ENCODE measurements at places on chromosomes 6 and 20. TPM values are rescaled to one million over a fixed set of nuclear protein-coding genes. Genes with fewer than 3 reads are reported as not detected.

Gene NTSR1
- not detected for total RNA-seq

Gene MOXD1
- 14.8 TPM for total RNA-seq

Gene AIF1
- total RNA-seq, result 28.4 TPM

Gene BNIP5
- 17.4 TPM for total RNA-seq

Gene OSER1
- total RNA-seq, result 32.1 TPM

Gene KCNQ2
- not detected for total RNA-seq

Gene CST3
- 763 TPM for total RNA-seq

Gene KIF3B
- 52.0 TPM for total RNA-seq

Gene PSORS1C1
- 11.1 TPM for total RNA-seq

Gene CBLN4
- total RNA-seq, result not detected

Gene MROH8
- total RNA-seq, result 2.6 TPM

Gene ASIP
- total RNA-seq, result not detected

Gene TMEM170B
- 0.98 TPM for total RNA-seq

Gene GPSM3
- 6.6 TPM for total RNA-seq

DNA sequence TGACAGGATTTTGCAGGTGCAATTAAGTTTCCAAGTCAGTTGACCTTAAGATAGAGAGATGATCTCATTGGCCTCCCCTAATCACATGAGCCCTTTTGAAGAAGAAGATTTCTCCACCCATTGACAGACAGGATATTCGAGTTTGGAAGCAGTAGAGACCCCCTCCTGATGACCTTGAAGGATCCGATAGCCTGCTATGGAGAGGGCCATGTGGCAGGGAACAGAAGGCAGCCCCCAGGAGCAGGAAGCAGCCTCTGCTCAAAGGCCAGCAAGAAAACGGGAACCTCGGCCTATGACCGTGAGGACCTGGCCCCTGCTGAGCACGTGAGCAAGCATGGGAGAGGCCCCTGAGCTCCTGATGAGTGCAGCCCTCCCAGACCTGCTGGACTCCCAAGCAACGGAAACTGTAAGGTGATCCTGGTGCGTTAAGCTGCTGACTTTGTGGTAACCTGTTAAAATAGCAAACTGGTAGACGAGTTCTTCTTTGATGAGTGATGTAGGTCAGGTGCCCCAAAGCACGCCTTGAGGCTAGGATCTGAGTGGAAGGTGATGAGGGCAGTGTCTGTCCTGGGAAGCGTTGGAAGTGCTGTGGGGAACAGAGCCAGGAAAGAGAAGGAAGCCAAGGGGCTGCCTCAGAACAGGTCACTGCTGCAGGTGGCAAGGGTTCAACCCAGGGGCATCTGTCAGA is 18.5 kb upstream of the TUBB2A start:
- no peak for DNase-seq

DNA sequence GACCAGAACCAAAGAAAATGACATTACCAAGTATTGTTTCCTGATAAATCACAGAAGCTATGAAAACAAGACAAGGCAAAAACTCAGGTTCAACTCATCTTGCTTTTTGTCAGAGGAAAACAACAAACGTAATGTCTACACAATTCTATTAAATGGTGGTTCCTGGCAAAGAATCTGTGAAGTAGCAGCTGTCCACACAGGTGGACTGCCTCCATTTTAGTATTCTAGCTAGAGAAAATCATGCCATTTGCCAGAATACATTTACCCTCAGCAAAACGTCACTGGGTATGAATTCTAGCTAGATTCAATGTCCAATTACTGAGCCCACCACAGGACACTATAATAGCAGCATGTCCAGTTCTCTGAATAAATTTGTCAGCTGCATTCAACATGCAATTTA is 125.4 kb downstream of the ADGRB3 start:
- no peak for DNase-seq

- DNase-seq, result no peak
Measured at GRCh38 chr20:22663528-22664025, 79.2 kb upstream of the FOXA2 start.

DNA sequence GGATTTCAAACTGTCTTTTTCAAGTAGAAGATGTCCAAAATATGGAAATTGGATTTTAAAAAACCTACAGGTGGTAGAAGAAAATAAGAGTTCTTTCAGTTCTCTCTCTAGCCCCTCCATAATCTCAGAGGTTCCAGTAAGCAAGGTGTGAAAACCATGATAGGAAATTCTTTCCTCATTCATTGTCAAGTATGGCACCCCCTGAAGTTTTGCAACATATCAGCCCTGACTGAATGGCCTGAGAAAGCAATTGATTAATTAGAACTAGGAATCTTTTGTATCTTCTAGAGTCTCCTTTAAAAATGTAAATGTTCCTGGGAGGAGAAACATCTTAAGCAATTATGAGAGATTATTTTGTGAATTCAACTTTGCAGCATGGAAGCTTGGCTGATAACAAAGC is 198.7 kb upstream of the STXBP5 start:
- no peak for DNase-seq

DNA sequence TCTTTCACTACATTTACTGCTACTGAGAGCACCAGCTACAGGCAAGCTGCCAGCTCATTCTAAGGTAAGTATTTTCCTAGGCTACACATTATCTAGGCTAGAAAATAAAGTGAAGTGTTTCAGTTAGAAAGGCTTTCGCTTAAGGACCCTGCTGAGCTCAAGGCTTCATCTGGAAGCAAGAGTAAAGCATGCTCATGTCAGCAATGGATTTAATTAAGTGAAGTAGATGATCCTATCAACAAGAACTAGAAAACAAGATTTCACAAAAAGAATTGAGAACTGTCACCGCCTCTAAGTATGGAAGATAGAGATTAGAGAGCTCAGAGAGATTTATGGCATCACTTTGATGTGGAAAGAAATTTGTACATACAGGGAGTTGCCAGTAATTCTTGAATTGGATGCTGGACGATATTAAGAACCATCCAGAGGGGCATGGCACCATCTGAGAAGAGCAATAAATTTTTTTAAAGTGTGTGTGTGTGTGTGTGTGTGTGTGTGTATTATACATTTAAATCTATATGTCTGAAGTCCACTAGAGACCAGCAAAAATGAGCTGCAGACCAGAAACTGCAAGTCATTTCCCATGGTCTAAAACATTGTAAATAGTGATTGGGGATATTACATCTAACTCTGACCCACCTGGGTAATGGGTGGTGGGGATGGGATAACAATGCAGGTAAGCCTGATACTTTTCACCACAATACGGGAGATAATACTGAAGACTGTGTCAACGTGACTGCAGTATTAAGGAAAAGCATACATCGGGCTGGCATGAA is 105.2 kb upstream of the MAP7 start:
- no peak for DNase-seq

DNA sequence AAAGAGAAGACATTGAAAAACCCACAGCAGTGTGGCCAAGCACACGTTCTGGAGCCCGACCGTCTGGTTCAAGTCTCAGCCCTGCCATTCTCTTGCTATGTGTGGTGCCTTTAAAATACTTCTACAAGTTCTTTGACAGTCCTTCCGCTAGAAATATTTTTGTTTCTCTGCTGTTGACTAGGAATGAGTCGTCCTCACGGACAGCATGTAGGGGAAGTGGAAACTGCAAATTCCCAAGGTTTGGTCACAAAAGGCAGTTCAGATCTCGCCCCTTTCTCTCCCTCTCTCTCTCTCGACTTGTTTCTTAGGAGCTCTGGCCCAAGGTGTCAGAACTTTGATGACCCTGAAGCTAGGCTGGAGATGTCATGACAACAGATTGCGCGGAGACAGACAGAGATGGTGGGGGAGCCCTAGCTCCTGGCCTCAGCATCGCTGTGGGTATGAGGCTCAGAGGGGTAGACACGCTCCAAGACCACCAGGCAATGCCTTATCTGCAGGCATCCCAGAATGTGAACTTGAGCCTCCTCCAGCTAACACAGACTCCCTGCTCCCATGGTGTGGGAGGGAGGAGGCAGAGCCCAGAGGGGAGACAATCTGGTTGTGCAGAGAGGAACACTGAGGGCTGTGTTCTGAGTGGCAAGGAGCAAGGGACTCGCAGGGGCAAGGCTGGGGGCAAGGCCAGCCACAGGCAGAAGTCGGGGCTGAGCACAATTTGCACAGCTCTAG is 368.9 kb upstream of the SULF2 start:
- DNase-seq, result no peak

- DNase-seq, result no peak
Measured at GRCh38 chr6:97427648-97428047, 144.6 kb upstream of the MMS22L start.

- DNase-seq, result peak; percentile 53
Measured at GRCh38 chr6:114342826-114343781, at the start of gene HS3ST5. Gene HS3ST5 (minus strand): TSS chr6:114343023. CDS start chr6:114062845, 280,178 bp downstream.

GRCh38 chr6:136201732-136202131 is 48.4 kb downstream of the MTFR2 start:
- DNase-seq, result no peak

DNA sequence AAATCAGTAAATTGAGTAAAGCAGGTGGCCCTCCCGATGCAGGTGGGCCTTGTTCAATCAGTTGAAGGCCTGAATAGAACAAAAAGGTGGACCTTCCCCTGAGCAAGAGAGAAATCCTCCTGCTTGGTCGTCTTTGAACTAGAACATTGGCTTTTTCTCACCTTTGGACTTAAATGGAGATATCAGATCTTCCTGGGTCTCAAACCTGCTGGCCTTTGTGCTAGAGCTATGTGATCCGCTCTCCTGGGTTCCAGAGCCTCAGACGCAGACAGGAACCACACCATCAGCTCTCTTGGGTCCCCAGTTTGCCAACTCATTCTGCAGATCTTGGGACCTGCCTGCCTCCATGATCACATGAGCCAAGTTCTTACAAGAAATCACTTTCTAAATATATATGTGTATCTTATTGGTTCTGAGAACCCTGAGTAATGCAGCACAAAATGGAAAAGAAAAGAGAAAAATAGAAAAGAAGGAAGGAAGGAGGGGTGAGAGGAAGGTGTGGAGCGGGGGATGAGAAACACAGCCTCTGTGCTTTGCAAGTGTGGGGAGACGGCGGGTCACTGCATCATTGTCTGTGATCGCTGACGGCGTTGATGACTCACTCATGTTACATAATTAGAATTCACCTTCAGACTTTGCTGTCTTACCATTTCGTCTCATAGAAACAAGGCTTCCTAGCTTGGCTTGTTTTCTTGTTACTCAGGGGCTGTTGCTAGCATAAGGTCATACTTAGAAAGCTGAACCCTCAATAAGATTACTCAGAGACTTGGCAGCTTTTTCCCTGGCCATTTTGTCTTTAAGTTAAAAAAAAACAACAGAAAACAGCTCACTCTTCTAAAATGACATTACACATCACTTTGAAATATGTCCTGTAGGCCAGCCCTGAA is 85.7 kb upstream of the NEDD9 start:
- DNase-seq, result peak; percentile 55

GRCh38 chr6:19795211-19795610 is 42.0 kb upstream of the ID4 start:
- no peak for DNase-seq

- no peak for DNase-seq
Measured at GRCh38 chr20:48608756-48609155, 219.0 kb downstream of the PREX1 start.

DNA sequence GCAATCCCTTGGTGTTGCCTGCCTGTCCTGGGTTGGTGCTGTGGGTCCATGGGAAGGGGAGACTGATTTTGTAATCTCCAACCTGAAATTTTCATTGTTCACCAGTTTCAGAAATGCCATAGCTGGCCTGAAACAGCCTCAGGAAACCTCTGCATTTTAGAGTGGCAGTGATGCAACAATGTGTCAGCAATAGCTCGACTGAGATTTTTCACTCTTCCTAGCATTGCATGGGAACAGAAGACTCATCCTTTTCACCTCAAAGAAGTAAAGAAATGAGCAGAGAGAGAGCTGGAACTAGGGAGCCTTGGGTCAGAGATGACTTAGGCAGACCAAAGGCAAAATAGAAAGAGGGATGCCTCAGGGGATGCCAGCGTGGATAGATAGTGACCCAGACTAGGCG is 23.7 kb upstream of the TMEM14A start:
- DNase-seq, result no peak

GRCh38 chr6:56842686-56843475 is 112.0 kb upstream of the BEND6 start:
- DNase-seq, result peak; percentile 45

- DNase-seq, result no peak
Measured at GRCh38 chr20:35907017-35907701, 47.1 kb downstream of the SCAND1 start.

DNA sequence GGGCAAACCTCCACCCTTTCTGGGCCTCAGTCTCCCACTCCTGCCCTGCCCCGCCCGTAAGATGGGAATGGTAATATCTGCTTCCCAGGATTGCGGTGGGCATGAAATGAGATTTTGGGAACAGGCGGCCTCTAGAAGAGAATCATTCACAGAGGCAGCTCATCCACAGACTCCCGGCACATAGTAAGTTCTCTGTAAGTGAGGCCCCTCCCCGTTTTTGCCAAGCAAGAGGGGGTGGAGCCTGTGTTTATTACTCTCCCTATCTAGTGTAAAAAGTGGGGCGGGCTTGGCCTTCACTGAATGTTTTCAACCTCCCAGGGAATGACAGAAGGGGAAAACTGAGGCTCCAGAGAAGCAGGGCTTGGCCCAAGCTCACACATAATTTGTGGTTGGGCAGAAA is 20.0 kb downstream of the SUN5 start:
- no peak for DNase-seq

DNA sequence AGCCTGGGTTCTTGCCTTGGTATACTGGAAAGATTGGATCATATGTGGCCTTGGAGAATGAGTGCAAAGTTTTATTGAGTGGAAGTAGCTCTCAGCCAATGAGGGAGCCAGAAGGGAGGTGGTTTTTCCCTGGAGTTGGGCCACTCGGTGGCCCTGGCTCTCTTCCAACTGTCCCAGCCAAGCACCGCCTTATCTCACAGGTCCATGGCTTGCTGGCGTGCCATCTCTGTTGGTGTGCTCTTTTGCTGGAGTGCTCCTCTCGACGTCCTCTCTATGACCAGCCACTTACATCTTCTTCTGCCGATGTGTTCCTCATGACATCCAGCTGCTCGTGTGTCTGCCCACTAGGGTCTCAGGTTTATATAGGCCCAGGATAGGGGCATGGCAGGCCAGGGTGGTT is 505.9 kb upstream of the SYNCRIP start:
- no peak for DNase-seq

DNA sequence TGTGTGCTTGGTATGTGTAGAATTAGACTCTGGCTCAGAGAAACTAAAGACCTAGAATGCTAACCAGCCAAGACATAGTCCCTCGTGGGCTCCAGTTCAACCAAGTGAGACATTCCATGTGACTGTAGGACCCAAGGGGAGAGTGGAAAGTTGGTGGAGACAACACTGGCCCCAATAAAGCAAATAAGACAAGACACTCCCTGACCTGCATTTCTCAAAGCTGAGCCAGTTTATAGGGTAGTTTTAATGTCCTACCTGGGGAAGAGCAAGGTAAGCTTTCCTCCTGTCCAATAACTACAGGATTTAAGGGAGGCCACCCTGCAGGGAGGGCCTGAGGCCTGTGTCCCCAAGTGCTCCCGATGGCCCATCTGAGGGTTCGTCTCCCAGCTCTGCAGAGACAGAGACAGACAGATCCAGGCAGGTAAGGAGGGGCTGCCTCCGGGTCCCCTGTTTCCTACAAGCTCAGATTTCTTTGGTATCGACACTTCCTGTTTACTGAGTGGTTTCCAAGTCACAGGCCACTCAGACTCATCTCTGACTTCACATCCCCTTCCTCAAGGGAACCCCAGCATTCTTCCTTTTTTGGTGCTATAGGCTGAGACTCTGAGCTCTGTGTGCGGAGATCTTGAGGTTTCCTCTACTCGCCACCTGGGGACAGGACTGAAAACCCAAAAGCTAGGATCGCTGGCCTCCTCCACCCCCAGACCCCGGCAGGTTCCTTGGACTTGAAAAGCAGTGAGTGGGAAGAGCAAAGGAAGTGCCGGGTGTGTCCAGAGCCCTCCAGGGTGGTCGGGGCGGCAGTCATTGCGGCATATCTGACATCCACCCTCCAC is 92.4 kb downstream of the PRND start:
- no peak for DNase-seq

GRCh38 chr20:3580412-3580811 is 82.8 kb downstream of the GFRA4 start:
- no peak for DNase-seq

- DNase-seq, result peak; percentile 29
Measured at GRCh38 chr20:31570735-31571617, 34.1 kb upstream of the ID1 start.

Data from mucosa of descending colon (tissue), 3 donors.